ENCODE measurements at places on chromosomes 16 and 17.

GRCh38 chr17:32516940-32517701 lies 30.3 kb downstream of the CDK5R1 start:
- DNase-seq: peak; percentile 27

GRCh38 chr16:11177578-11178160 lies 78.3 kb downstream of the SOCS1 start:
- DNase-seq: no peak

GRCh38 chr17:32699247-32699646 lies 177.7 kb downstream of the MYO1D start:
- no peak for DNase-seq

DNA sequence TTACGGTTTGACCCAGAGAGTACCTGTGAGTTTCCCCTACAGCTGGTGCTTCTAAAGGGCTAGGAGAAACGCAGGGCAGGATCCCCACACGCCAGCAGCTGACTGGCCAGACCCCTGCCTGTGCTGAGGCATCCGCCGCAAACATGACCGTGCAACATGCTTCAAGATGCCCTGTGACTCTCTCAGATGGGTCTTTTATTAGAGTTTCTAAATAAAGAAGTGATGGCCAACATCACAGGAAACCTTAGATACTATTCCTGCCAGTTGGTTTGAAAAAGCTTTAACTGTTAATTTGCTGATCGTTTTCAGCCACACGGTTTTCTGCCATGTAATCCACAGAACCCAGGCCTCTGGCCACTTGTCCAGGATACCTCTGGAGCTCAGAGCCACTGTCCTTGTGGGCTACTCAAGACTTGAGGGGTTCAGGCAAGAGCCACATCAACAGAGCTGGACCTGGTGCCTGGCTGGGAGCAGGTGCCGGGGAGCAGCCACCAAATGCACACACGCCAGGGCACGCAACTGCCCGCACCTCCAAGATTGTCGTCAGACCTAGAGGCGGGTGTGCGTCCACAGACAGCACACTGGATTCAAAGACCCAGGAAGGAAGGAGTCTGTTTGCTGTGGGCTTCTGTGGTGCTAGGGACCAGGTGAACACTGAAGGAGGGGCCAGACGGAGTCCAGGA lies 118.4 kb downstream of the ZNF778 start:
- DNase-seq: no peak

- no peak for DNase-seq
These were observed 114.8 kb upstream of the XYLT1 start for GRCh38 chr16:17585449-17586074.

GRCh38 chr17:30379303-30379902 lies 676 bp downstream of the CPD start:
- DNase-seq: no peak

DNA sequence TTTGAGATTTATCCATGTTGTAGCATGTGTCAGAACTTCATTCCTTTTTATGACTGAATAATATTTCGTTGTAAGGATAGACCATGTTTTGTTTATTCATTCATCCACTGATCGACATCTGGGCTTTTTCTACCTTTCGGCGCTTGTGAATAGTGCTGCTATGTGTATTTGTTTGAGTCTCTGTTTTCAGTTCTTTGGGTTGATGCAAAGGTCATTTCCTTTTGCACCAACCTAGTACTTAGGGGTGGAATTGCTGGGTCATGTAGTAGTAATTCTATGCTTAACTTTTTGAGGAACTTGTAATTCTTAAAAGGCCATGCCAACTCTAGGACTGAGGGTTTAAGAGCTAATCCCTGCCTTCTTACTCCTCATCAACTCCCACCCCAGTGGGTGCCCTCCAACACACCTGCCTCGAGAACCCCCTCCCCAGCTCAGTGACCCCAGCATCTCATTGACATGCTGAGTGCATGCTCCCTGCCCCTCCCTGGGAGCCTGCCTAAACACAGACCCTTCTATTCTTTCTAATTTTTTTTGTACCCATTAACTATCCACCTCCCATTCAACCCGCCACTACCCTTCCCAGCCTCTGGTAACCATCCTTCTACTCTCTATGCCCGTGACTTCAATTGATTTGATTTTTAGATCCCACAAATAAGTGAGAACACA lies 51.2 kb downstream of the ABAT start:
- no peak for DNase-seq

- no peak for DNase-seq
These were observed 7.4 kb downstream of the FTO start for GRCh38 chr16:53711390-53711789.

GRCh38 chr17:64066716-64067115 lies 46.3 kb upstream of the ICAM2 start:
- no peak for DNase-seq

GRCh38 chr16:75495076-75495674 lies at the start of gene CHST6:
Gene CHST6, minus strand, starts transcription at chr16:75495441. Its CDS starts 15,613 bp downstream, at chr16:75479828.
- no peak for DNase-seq

DNA sequence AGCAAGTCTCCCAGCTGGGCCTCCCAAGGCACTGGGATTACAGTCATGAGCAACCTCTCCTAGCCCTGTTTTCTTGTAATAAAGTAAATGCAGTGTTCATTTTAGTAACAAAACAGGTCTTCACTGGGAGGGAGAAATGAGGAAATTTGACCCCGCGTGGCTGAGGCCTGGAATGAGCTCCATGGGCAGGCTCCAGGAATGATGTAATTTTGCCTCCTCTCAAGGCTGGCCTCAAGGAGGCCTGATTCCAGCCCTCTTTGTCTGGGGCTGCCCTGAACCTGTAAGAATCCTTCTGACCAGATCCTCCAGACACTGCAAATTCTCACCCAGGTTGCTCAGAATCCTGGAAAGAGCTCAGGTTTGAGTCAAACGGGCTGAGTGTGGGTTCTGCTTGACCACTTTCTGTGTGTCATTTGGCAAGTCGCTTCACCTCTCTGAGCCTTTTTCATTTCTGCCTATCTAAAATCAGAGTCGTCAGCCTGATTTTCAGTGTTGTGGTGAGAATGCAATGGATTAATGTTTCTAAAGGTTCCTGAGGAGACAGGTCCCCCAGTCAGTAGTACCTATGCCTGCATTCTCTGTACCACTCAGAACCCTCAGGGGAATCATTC lies 57.1 kb downstream of the RAB11FIP4 start:
- DNase-seq: no peak

DNA sequence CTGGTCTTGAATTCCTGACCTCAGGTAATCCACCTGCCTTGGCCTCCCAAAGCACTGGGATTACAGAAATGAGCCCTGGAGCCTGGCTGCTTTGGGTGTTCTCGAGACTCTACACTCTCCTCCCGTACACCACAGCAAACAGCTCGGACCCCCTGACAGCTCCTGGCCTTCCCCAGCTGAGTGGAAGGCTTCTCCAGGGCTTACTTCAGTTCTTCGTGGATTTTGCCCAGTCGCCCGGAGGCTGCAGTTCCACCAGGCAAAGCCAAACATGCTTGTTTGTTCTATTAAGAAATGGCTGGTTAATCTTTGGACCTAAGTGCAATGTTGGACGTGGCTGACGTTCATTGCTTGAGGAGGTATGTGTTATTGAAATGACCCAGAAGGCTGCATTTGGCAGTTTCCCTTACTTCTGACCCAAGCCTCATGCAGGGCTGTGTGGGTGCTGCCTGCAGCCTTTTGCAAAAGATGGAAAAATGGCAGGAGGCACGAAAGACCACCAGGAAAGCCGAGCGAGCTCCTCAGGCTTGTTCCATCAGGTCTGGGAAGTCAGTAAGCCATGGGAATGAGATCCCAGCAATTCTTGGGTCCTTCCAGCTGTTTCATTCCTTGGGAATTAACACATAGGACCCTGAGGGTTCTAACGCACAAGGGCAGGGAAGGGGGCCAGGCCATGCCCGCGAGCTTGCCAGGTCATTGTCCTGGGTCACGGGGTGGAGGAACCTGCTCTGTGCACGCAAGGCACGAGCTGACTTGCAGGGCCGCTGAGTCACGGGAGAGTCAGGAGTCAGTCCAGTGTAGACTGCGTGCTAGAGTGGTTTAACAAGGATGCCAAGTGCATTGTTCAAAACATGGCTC lies 23.9 kb upstream of the KLHDC4 start:
- DNase-seq: no peak

DNA sequence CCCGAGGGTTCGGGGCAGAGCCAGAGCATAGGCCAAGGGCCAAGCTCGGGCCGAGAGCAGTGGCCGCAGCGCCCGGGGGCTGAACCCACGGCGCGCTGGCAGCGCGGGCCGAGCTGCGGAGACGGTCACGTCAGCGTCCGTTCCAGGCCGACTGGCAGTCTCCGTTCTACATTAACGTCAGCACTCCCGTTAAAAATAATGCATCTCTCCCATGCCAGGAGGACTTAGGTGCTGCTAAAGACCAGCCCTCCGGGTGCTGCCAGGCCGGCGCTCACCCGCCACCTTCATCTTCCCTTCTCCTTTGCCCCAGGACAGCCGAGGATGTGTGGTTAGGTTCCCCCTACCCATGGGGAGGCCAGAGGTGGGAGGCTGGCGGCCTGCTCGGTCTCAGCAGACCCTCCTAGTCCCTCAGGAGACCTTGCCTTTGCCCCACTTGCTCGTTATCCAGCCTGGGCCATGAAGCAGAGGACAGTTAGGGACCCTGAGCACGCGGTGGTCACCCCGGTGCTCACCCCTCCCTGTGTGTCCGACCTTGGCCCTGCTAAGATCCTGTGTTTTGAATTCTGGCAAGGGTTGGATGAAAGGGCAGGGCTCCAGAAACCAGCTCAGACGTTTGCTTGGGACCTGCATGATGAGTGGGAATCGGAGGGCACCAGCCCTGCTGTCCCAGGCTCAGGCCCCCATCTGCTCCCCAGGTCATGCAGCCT lies 572 bp downstream of the MPG start:
- no peak for DNase-seq

DNA sequence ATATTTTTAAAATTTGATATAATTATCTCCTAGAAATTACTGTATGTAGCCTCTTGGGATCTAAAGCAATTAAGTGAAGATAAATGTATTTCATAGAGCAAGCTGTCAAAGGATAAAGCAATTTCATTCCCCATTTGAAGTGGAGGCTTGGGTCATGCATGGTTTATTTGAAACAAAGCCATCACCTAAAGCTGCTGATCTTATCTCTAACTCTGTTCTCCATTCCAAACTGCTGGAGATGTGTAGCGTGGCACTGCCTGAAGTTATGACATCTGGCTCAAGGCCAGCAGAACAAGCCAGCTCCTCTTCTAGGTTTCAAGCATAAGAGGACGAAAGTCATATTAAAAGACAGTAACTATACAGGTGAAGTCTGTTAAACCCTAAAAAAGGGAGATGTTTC lies 83.9 kb downstream of the HIC1 start:
- no peak for DNase-seq

- DNase-seq: no peak
These were observed 9.9 kb downstream of the AXIN1 start for GRCh38 chr16:342455-343213.

DNA sequence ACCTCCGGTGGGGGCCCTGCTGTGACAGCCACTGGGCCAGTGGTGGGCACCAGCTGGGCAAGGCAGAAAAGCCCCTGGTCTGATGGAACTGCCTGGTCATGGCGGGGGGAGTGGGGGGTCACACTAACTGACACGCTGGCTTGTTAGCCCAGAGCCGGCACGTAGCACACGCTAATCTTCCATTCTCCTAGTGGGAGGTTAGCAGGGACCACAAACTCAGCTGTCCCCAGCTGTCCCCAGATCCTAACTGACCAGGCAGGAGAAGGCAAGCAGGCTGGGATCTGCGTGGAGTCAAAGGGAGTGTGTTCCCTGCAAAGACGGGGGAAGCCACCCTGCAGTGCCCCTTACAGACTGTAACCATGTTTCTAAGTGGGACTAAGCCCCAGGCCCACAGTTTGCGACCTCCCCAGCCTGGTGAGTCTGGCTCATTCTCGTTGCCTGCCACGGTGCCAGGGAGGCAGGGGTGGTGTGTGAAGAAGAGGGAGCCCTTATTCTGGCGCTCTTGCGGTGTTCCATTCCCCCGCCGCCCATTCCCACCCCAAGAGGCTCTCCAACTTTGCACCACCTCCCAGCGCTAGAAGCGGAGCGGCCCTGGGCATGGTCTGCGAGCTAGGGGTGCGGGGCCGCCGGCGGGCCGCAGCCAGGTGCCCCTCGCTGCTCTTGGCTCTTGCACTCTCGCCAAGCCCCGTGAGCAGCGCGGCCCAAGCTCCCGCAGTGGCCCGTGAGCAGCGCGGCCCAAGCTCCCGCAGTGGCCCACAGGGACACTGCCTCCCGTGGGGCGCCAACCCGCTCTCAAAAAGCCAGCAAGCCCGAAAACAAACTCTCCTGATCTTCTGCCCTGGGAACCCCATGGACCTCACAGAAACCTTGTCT lies 12.1 kb upstream of the ZNF423 start:
- no peak for DNase-seq

DNA sequence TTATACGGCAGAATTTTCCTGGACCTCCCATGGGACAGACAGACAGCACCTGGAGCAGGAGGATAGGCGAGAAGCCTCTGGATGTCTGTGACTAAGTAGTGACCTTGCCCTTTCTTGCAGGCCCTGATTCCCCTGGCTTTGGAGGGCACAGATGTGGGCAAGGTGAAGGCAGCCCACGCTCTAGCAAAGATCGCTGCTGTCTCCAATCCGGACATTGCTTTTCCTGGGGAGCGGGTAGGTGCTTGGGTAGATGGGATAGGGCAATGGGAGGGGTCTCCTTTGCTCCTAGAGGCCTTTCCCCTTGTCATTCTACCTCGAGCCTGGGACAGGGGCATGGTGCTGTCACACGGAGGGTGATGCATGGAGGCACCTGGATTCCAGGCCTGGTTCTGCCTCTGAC lies 17.3 kb downstream of the SLC35G3 start:
- DNase-seq: no peak

- no peak for DNase-seq
These were observed 3.1 kb upstream of the DNAJA2 start for GRCh38 chr16:46976550-46976949.

DNA sequence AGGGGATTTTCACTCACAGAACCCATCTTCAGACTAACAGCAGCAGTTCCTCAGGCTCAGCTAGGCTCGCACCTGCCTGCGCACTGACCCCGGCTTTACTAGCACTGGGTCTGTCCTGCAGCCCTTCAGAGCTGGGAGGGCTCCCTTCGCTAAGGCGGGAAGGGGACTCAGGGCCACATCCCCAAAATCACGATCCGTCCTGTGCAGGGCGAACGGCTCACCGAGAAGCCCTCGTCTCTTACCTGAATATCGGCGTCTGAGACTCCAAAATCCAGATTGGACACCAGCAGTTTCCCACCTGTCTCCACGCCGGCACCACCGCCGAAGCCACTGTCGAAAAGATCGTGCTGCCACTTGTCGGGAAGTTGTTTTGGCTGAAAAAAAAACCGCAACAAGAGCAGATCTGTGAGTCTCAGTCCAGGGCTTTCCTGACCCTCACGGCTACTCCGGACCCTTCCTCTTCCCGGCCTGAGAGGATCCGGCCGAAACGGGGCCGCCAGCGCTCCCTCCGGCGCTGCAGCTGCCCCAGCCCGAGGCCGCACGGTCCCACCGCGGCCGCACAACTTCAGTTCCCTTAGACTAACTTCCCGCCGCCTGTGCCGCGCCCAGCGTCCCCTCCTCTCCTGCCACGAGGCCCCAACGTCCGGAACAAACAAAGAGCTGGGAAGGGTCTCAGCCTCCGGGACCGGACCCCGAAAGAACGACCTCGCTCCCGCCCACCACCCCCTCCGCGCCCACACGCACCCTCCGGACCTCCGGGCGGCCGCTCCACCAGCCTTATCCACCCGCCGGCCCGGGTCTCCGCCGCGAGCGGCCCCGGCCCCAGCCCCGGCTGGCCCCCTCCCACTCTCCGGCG lies 711 bp downstream of the ALYREF start:
- no peak for DNase-seq

DNA sequence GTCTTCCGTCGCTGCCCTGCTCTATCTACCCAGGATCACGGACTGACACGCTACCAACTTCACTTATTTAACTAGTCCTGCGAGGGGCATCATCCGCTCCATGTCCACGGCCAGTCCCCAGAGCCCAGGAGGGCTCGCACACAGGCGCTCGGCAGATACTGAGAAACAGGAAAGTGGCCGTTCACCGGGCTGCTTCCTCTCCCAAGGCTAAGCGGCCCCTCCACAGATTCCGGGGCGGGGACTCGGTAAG lies 388 bp downstream of the OXLD1 start:
- no peak for DNase-seq
